ENCODE measurements at places on chromosomes 11 and 22.

- no peak for DNase-seq
Measured at GRCh38 chr11:70590356-70590991, 192.1 kb downstream of the CTTN start.

GRCh38 chr11:3161309-3161708, 3.8 kb downstream of the OSBPL5 start:
- no peak for DNase-seq

- DNase-seq, result no peak
Measured at GRCh38 chr22:22527312-22527711, 7.2 kb upstream of the ZNF280A start.

GRCh38 chr22:37659897-37660708, 1.6 kb downstream of the PDXP start:
- DNase-seq, result no peak

DNA sequence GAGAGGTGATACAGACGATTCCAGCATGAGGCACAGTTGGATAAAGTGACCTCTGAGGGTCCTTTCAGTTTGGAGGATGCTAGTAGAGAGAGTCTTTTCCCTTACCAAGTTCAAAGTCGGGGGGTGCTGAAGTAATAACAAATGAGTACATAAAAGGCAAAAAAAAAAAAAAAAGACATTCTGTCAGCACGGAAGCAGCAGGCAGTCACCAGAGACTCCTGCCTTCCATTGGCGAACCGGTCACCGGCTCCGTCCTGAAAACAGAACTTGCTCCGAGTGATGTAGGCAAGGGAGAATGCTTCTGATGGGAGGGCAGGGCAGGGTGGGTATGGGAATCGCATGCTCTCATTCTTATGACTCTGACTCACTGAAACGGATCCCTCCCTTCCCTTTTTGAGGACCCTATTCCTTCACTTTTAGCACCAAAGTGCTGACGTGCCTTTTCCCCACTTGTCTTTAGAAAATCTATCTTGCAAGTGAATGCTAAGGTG, 65.9 kb downstream of the PRR5L start:
- no peak for DNase-seq

- no peak for DNase-seq
Measured at GRCh38 chr11:1560002-1560648, 11.9 kb downstream of the DUSP8 start.

GRCh38 chr11:118705111-118705741, 25.8 kb upstream of the TREH start:
- no peak for DNase-seq

- no peak for DNase-seq
Measured at GRCh38 chr11:114044042-114044871, 15.3 kb upstream of the ZBTB16 start.

DNA sequence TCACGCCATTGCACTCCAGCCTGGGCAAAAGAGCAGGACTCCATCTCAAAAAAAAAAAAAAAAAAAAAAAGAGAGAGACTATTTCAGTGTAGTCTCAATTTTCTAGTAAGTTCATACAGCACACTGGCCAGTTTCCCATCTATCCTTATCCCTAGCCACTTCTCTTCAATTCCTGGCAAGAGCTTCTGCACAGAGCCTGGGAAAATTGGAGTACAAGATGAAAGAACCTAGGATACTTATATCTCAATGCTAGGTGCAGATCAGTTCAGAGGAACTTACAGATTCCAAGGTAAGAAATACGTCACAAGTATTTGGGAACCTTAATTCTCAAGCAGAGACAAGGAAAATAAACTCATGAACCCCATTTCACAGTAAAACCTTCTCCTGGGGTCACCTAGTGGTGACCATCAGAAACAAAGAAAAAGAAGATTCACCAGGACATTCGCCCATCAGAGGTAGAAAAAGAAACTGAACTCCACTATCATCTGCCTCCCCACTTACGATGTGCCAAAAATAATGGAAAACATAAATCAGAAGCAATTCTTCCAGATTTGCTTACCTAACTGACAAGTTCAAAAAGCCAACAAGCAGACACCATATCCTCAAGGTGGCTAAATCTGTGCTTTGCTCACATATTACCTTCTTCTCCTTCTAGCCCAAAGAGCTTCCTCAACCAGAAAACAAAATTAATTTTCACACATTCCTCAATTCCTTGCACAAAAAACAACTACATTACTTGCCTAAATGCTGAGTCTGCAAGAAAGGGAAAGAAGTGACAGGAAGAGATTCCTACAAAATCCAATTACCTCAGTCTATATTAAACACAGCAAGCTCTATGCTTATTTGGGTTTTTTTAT, 4.9 kb downstream of the DENND5A start:
- no peak for DNase-seq

DNA sequence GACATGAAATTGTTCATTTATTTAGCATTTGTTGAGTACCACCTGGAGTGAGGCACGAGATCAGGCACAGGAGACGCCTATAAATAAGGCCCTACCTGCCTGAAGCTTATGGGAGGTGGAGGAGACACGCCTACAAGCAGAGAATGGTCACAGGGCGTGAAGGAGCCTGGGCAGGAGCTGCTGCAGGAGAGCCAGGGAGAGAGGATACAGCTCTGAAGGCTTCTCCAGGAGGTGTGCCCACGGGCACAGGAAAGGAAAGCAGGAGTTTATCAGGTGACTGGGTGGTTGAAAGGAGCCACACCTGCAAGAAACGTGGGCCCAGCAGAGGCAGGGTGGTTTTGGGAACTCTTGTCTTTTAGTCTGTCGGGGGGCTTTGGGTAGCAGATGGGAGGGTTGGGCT, 70.3 kb downstream of the BMAL1 start:
- DNase-seq, result no peak

DNA sequence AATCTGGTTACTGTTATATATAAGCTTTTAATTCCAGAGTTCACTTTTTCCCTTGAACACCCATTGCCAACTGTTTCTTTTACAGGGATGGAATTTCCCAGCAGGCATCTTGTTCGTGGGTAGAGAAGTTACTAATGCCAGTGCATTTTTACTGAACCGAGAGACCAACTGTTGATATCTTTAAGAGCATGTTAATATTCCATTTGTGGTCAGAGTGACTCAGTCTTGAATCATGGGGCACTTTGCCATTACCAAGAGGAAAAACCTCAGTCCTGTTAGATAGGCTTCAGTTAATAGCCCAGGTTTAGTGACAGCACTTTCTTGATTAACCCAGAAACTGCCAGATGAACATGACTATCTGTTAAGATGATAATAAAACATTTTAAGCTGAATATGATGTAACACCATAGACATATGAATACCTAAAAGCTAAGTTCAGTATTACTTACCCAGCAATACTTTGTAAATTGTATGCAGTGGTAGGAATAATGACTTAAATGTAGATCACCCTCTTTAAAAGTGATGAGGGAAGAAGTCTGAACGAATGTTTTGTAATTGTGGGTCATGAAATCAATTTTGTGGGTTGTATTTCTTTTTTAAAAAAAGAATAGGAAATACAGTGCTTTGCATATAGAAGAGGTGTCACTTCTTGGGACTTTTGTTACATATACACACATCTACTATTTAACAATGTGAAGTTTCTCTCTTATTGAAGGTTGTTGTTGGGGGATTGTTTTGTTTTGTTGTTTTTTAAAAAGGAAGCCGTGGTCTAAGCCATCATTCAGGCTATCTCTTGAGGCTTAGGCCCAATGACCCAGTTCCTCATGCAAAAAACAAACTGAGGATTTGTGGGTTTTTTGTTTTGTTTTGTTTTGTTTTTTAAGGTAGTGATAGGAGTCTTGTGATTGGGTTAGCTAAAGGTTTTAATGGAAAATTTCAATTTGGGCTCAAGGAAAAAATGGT, 79.2 kb upstream of the GRIK4 start:
- no peak for DNase-seq

GRCh38 chr22:47634347-47634746, 871.9 kb downstream of the TBC1D22A start:
- DNase-seq, result no peak

DNA sequence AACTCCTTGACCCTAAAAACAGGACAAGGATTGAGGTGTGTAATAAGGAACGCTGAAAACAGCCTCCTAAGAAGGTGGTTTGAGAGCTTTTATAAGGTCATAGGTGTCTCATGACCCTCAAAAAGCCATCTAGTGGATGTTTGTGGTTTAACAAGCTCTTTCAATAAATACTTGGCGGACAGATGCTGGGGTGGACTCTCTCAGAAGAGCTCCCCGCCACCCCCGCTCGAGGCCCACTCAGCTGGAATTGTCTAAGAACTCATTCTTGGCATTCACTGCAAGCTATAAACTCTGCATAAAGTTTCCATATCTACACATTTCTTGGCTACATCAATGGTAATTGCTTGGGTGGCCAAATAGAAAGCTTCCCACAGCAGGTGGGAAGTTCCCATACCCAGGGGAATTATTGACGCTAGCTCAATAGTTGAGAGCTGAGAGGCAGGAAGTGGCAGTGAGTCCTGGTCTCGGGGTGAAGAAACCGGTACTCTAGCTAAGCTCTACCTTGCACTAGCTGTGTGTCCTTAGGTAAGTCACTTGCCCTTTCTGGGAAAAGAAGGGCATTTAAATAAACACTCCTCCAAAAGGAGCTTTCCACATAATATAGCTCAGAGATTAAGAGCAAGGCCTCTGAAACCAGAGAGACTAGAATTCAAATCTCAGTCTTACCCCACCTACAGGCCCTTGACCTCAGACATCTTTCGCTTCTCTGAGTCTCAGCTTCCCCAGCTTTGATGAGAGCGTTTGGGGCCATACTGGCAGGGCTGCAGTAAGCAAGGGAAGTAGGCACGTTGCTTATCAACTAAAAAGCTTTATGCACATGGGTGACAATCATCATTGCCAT, 6.4 kb downstream of the MS4A15 start:
- no peak for DNase-seq

DNA sequence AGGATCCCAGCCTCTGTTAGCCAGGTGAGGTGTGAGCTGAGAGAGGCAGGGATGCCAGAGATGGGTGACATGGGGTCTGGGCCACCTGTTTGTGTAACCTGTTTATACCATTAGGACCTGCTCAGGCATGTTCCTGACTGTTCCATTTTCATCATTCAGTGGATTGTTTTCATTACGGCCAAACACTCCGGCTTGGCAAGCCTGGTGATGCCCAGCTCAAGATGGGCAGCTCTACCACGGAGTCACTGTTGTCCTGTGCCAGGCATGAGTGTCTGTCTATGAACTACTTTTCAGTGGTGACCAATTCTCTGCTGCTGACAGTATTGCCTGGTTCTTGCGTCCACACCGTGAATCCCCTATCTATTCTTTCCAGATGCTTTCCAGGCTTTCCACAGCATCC, 71.5 kb upstream of the SLC22A12 start:
- DNase-seq, result no peak

DNA sequence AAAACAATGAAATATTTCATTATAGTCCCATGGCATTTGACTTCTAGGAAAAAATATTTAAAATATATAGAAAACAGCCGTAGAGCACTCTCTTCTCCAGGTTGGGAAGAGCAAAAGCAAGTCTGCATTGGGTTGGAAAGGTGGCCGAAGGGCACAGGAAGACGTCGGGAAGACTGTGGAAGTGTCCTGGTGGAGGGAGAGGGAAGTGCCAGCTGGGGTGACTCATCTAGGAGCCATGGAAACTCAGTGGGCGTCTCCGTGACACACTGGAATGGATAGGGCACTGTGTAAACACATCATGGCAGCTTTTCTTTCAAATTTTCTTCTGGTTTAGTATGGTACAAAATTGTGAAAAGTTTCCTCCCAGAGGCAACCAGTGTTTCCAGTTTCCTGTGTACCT, 12.7 kb downstream of the GTPBP1 start:
- no peak for DNase-seq

GRCh38 chr11:113045146-113045545, 83.9 kb downstream of the NCAM1 start:
- DNase-seq, result no peak

- no peak for DNase-seq
Measured at GRCh38 chr11:19848219-19848618, 135.6 kb downstream of the NAV2 start.

DNA sequence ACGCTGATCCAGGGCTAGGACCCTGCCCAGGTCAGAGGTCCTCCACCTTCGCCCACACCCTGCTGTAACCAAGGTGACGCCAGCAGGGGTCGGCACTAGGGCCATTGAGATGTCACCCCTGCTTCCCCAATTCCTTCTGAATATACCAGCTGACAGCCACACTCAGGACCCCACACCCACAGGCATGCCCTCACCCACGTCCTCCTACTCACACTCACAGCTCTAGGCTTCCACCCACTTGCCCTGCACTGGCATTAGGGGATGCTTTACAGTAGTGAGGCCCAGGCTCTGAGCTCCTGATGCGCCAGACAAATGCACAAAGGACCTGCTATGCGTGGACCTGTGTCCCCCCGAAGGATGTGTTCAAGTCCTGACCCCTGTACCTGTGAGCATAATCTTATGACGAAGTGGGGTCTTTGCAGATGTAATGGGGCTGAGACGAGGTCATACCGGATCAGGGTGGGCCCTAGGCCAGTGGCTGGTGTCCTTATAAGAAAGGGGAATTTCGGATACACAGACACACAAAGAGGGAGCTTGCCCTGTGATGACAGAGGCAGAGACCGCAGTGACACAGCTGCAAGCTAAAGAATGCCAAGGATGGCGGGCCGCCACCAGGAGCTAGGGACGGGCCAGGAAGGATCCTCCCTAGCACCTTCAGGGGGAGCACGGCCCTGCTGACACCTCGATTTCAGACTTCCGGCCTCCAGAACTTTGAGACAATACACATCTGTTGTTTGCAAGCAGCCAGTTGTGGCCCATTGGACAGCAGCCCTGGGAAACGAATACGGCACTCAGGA, 11.2 kb downstream of the WNT11 start:
- DNase-seq, result no peak

GRCh38 chr22:38879108-38879729, 7.2 kb upstream of the CBX6 start:
- no peak for DNase-seq

GRCh38 chr11:83256602-83257340, 29.4 kb downstream of the CCDC90B start:
- DNase-seq, result no peak

- DNase-seq, result no peak
Measured at GRCh38 chr11:34749666-34750659, 129.1 kb downstream of the EHF start.

- no peak for DNase-seq
Measured at GRCh38 chr11:73498343-73498742, 99.6 kb downstream of the FAM168A start.

DNA sequence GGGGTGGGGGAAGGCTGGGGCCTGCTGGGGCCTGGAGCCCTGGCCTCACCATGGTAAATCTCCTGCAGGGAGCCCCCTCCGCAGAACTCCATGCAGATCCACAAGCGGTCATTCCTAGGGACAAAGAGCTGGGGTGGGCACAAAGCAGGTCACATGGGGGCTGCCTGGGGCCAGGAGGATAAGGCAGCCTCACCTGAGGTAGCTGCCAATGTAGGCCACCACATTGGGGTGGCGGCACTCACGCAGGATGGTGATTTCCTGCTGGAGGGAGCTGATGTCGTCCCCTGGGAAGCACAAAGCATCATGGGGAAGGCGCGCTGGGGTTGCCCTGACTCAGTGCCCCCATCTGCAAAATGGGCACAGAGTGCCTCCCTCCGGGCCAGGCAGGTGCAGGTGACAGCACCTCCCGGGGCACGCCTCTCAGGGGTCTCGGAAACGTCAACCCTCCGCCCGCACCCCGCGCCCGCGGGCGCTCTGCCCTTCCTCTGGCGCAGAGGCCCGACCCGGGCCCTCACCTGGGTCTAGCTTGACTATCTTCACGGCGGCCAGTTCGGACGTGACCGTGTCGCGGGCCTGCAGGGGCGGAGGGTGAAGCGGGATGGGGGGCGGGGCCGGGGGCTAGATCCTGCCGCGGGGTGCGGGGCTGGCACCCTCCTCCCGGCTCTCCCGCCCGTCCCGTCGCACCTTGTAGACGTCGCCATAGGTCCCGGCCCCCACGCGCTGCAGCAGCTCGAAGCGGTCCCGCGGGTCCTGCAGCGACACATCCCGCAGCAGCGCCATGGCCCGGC, 450 bp downstream of the MAP4K2 start:
- no peak for DNase-seq

GRCh38 chr11:65625628-65626342, 10.2 kb downstream of the PCNX3 start:
- DNase-seq, result no peak

Data from stimulated activated CD8-positive, alpha-beta memory T cell treated with anti-CD3 and anti-CD28 coated beads, Interleukin-4, amount 100 ng/mL, for 4 hours (primary cell).